H1 (cell line): ENCODE measurements at places on chromosomes 7 and 10.

GRCh38 chr10:112915590-112916572 is 34.2 kb upstream of the TCF7L2 start:
- DNase-seq = peak; percentile 25

GRCh38 chr7:115019882-115020605 is 98.2 kb downstream of the MDFIC start:
- DNase-seq = no peak

DNA sequence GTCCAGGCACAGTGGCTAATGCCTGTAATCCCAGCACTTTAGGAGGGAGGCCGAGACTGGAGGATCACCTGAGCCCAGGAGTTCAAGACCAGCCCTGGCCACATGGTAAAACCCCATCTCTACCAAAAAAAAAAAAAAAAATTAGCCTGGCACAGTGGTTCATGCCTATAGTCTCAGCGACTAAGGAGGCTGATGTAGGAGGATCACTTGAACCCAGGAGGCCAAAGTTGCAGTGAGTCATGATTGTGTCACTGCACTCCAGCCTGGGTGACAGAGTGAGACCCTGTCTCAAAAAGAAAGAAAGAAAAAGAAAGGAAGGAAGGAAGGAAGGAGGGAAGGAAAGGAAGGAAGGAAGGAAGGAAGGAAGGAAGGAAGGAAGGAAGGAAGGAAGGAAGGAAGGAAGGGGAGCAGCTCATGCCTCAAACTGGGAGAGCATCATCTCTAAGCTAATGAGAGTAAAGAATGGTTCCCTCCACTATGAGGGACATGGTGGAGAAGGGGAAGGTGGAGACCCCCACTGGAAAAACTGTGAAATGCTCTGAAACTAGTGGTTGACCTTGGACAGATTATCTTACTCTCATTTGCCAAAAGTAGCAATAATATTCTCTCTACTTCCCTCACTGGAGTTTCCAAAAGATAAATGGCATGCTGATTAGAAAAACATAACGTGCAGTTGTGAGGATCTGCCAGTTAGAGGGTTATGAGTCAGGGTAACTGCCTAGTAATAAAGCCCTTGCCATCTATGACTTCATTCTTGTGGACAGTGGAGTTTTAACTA is 16.8 kb downstream of the GIMAP5 start:
- DNase-seq = no peak

GRCh38 chr10:111392159-111392558 is 315.3 kb downstream of the ADRA2A start:
- no peak for DNase-seq

DNA sequence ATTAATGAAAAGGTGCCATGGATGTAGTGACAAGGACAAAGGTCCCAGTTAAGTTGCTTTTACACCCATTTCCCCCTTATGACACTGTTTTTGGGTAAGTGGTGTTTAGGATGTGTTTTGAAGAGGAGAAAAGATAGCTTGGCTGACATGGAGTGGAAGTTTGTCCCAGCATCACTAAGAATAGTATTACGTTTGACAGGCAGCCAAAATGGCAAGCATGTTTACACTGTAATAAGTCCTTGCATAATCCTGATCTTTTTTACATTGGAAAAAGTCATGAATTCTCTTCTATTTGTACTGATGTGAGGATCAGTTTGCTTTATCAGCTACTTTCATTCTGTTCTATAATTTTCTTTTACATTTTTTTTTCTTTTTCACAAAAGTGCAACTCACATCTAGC is 137.8 kb downstream of the CHRM2 start:
- DNase-seq = no peak

DNA sequence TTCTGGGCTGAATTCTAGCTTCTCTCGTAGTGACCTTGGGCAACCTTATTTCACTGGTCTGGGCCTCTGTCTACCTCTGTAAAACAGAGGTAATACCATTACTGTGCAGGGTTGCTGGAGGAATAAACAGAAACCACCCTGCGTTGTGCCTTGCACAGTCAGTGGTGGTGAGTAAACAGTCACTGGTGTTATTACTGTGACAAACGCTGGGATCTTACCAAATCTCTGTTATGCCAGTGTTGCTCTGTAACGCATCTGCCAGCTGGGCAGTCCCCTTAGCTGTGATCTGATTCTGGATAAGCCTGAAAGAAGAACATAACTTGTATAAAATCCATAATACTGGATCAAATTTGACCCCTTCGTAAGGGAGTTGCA is 49.4 kb downstream of the NOD1 start:
- no peak for DNase-seq

DNA sequence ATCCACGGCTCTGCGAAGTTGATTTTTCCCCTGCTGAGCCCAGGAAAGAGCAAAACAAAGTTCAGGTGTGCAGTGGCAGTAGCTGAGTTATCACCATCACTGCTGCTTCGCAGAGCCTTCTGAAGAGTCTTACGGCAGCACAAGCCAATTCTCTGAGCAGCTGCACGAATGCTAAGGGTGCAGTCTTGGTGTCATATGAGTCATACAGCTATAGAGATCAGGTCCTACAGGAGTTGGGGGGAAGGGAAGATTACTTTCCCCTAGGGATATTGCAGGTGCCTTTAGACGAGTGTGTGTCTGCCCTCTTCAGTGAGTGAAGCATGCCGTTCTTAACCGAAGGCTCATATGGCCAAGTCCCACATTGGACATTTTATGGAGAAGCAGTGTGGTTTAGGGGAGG is 227.8 kb downstream of the CELF2 start:
- no peak for DNase-seq

- DNase-seq = no peak
These were observed 221.6 kb downstream of the STK31 start for GRCh38 chr7:23931633-23932032.

- DNase-seq = no peak
These were observed 47.5 kb downstream of the INSYN2A start for GRCh38 chr10:127148933-127149220.

DNA sequence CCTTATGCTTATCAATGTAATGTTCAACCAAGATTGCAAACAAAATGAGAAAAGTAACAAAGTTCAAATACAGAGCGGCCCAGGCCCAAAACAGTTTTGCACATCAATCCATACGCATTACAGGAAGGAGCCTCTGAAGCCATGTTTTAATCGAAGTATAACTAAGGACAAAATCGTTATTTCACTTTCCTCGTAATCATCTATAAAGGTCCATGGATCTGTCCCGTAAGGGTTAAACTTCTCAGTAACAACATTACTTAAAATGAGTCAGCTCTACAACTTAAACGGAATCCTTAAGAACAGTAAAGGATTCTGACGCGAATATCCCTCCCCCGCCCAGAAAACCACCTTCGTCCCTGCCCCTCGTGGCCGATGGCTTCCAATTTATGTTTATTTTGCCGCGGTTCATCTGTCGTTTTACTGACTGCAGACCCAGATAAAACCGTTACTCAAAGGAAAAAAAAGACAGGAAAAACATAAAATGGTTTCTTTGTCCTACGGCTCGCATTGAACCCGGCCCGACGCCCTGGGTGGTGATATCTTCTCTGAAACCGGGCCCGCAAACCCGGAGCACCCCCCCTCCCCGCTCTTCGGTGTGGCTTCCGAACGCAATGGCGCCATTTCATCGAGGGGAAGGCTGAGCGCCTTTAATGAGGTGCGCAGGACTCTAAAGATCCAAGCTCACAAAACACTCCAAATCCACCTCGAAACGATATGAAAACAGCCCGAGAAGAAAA is 1.1 kb downstream of the HNRNPA2B1 start:
- DNase-seq = no peak

GRCh38 chr7:141558544-141559183 is 7.5 kb downstream of the AGK start:
- DNase-seq = no peak

DNA sequence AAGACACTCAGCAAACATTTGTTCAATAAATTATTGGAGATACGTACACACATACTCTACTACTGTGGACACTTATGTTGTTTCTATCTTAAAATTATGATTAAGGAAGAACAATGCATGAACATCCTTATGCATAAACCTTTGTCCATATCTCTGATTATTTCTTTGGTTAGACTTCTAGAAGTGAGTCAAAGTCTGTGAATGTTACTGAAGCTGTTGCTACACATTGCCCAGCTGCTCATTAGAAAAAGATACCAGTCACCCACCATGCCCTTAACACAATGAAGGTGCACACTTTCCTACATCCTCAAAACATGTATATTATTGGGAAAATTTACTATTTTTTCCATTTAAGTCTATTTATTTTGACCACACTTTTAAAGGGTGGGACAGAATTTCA is 1.4 kb upstream of the CLRN3 start:
- no peak for DNase-seq

GRCh38 chr10:82496114-82496513 is 621.1 kb downstream of the NRG3 start:
- DNase-seq = no peak

DNA sequence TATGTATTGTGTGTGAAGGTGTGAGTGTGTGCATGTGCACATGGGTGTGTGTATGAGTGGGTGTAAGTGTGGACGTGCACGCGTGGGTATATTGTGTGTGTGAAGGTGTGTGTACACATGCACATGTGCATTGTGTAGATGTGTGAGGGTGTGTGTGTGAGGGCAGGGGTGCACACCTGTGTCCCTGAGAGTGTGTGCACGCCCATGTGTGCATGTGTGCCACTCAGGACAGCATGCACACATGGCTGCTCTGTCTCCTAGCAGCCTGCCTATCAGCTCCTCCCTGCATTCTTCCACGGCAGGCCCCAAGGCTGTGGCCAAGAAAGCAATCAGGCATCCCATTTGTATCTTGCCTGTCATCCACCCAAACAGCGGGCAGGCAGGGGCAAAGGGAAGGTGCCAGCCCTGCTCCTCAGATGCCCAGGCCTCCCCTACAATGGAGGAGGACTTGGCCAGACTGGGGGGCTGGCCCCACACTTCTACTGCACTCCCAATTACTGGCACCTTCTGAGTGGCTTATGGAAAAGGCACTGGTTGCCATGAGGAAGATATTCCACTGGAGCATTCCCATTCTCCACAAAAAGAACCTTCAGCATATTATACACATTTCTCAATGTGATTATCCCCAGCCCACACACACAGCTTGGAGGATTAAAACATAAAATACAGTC is 380.4 kb upstream of the ZMIZ1 start:
- no peak for DNase-seq

GRCh38 chr7:44291066-44291732 is 34.2 kb downstream of the CAMK2B start:
- peak; percentile 29 for DNase-seq

GRCh38 chr10:60660625-60661024 is 117.7 kb upstream of the CDK1 start:
- no peak for DNase-seq

DNA sequence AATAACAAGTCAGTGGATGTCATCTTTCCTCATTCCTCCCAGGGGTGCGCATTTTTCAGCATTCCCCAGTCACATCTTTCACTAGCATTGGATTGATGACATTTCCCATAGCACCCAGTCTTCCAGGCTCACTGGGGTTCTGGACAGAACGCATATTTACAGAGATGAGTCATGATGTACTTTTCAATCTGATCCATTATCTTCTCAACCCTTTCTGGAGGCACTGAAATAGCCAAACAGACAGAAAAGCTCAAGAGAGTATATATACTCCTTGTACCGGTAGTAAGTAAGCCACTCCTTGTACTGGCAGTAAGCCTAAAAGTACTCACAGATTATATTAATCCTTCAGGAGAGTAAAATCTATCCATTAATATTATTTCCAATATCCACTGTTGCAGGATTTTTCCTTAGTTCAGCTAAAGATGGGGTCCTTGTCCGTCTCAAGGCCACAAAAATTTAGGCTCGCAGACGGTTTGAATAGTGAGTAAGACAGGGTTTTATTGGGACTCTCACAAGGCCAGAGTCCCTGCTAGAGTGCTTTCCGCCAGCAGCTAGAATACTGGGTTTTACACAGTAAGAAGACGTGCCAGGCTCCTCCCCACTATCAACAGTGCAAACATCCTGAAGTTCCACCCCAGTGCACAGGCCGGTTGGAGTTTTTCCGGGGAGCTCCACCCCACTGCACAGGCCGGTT is 60.8 kb downstream of the MDH2 start:
- DNase-seq = no peak

- DNase-seq = no peak
These were observed 2.3 kb upstream of the STK32C start for GRCh38 chr10:132309879-132310591.

DNA sequence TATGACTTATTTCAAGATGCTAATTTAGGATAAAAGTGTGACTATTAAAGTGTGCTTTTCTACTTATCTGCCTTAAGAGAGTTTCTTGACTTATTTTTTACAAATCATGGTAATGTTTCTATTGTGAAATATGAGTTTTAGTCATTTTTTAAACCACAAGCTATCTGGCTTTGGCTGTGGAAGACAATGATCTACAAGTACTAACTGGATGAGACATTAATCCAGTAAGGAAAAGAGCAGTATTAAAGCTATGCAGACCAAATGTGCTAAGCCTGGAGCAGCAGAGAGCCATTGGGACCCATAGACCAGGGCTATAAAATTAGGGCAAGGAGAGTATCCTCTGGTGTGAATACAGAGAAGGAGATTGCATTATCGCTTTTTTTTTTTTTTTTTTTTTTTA is 92.4 kb downstream of the SEMA3A start:
- DNase-seq = no peak
